Islet precursor cell (in vitro differentiated cells): ENCODE measurements at places on chromosomes 6 and 20.
A peak's percentile ranks its signal among the peaks of the same experiment; 100 is the strongest.

- DNase-seq: no peak
These were observed 39.9 kb downstream of the EDN3 start for GRCh38 chr20:59340201-59340885.

DNA sequence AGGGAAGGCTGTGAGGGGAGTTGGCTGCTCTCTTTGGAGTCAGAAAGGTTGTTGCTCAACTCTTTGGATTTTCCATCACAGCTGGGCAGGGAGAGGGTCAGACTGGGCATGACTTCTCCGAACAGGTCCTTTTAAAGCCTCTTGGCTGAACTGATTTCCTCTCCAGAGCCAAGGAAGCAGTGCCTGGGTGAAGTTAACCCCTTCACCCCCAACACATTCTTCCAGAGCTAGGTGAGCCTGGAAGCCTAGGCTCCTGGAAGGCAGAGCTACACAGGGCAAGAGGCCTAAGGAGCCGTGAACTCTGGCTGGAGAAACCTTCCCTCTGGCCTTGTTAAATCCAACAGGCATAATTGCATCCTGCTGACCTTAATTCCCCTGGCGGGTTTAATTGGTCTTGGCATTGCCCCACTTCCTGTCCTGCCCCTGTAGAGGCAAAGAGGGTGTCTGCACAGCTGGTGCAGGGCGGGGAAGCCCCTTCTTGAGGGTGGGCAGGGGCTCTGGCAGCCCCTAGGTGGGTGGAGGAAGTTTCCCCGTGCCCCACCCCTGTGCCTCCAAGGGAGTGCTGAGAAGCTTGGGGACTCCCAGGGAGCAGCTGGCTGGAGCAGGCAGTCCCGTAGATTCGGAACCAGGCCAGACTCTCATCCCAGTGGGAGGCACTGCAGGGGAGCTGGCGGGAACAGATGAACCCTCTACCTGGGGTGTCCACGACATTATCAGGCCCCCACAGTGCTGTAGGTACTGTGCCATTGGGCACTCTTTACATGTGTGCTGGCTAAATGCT, 3.6 kb upstream of the MYLK2 start:
- DNase-seq: no peak

DNA sequence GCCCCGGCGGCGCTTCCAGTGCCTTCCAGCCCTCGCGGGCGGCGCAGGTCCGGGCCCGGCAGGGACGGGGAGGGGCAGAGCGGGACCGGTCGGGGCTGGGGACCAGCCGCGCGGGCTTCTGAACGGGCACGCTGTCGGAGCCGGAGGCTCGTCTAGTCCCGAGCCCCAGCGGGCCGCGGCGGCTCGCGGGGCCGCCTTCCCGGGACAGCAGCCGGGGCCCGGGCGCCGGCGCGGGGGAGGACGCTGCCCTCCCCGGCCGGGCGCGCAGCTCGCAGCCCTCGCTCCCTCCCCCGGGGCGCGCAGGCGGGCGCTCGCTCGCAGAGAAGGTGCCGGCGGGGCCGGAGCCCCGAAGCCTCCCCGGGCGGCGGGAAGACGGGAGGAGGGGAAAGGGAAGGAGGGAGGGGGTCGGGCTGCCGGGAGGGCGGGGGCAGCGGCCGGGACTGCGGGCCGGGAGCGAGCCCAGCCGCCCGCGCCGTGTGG, 696 bp upstream of the SIRPA start:
- peak; percentile 85 for DNase-seq

- no peak for DNase-seq
These were observed 40.9 kb downstream of the ZFP64 start for GRCh38 chr20:52150440-52151258.

GRCh38 chr6:38177882-38178583, 358.5 kb downstream of the ZFAND3 start:
- peak; percentile 50 for DNase-seq

GRCh38 chr6:84825461-84825860, 61.1 kb upstream of the TBX18 start:
- no peak for DNase-seq

GRCh38 chr6:84752118-84752850, 12.1 kb downstream of the TBX18 start:
- no peak for DNase-seq

- no peak for DNase-seq
These were observed 34.9 kb downstream of the CYP21A2 start for GRCh38 chr6:32073101-32073500.

GRCh38 chr6:109840796-109841195, 137.3 kb upstream of the GPR6 start:
- DNase-seq: no peak
